ENCODE measurements at places on chromosomes 5 and 9. TPM values are rescaled to one million over a fixed set of nuclear protein-coding genes. Genes with fewer than 3 reads are reported as not detected.

The PRR16 gene
- 0.05 TPM for polyA plus RNA-seq

DNA sequence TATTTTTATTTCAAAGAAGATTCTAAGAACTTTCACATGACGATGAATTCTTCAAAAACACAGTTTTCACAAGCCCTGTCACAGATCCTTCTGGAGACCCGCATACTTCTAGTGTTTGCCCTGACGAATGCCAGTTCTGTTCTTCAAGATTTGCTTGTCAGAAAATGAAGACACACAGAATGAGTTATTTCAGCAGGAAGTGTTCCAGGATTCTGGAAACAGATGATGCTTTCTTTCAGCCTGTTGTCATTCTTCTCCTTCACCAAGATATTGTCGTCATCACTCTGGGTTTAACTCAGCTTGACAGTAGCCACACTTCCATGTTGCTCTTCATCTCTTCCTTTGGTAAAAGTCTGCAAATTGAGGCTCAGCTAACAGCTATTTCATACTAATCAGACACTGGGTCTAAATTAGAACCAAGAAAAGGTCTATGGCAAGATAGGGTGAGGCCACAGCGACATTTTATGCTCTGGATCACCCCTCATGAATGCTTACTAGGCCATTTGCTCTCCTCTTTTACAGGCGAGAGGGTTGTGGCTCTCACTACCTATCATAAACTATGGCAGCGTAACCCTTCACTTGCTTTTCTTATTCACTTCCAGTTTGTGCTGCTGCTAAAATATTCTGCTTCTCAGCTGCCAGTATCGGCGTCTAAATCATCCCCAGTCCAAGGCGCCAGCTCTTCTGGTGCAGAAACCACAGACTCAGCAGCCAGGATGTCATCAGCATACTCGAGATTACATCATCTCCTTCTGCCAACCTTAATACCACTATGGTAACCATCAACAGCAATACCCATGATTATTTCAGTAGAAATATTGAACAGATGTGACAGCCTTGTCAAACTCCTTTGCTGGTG is 159.6 kb upstream of the TBCA start:
- H3K36me3 ChIP-seq = no peaks in the 10 kb centered on the region
- no peaks in the 10 kb centered on the region for H3K4me1 ChIP-seq
- no peak for DNase-seq
- H3K4me3 ChIP-seq = no peak overlapping the region
- peaks cover 19% of the 10 kb centered on the region for H3K27me3 ChIP-seq

DNA sequence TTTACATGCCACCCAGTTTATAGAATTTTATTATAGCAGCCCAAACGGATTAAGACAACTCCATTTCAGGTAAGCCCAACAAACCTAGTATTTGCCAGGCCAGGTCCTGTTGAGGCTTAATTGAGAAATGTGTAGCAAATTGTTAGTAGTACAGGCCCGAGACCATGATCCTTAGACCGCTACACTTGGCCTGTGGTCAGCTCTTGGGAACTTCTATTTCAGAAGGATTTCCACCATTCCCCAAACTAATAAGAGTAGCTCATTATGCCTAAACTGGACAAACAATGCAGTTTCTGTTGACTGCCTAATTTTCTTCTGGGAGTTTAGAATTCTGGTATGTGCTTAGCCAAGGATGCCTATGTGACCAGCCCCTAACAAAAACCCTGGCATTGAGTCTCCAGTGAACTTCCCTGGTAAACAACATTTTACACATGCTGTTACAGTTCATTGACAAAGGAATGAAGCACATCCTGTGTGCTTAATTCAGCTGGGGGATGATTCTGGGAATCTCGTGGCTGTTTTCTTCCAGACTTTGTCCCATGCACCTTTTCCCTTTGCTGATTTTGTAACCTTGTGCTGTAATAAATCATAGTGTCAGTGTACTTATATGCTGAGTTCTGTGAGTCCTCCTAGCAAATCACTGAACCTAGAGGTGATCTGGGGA is 5.6 kb upstream of the GPX3 start:
- H3K27me3 ChIP-seq = no peaks in the 10 kb centered on the region
- no peaks in the 10 kb centered on the region for H3K4me1 ChIP-seq
- no peaks in the 10 kb centered on the region for H3K36me3 ChIP-seq

The SLC6A3 gene
- polyA plus RNA-seq = not detected

The PNPLA7 gene
- 0.17 TPM for polyA plus RNA-seq

The ELAVL2 gene
- 4.3 TPM for polyA plus RNA-seq

DNA sequence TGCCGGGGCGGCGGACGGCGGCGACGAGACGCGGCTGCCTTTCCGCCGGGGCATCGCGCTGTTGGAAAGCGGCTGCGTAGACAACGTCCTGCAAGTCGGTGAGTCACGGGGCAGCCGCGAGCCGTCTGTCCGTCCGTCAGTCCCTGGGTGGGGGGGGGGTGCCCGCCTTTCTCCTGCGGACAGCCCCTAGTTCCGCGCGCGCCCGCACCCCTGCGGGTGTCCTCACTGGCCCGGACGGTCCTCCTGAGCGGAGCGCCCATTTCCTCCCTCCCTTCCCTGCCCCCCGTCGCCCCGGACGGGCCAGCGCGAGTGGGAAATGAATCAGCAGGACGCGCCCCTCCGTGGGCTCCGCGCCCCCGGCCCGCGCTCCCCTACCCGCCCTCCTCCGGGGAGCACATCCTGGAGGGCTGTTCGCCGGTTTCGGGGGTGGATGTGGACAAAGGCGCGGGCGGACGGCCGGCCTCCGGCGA is 828 bp downstream of the ZSWIM6 start:
- H3K36me3 ChIP-seq = no peaks in the 10 kb centered on the region
- DNase-seq = no peak
- peak overlapping the region; percentile 60 for H3K27ac ChIP-seq

The NSG2 gene
- 0.09 TPM for polyA plus RNA-seq

GRCh38 chr5:156019571-156020180 is 307.3 kb upstream of the SGCD start:
- no peak overlapping the region for H3K4me3 ChIP-seq
- no peaks in the 10 kb centered on the region for H3K4me1 ChIP-seq
- no peak for DNase-seq

- no peak for DNase-seq
- no peaks in the 10 kb centered on the region for H3K4me1 ChIP-seq
- no peak overlapping the region for H3K4me3 ChIP-seq
Observed at GRCh38 chr9:93859431-93860215, 95.5 kb downstream of the BARX1 start.

GRCh38 chr5:93404246-93404645 is 176.8 kb downstream of the NR2F1-AS1 start:
- DNase-seq = no peak
- H3K27me3 ChIP-seq = no peaks in the 10 kb centered on the region
- H3K27ac ChIP-seq = no peak overlapping the region
- H3K4me1 ChIP-seq = no peaks in the 10 kb centered on the region

The TICAM2 gene
- polyA plus RNA-seq = 0.06 TPM
